NCI-H2081 treated with DMSO at 0.1 percent for 48 hours (cell line): ENCODE measurements at places on chromosomes 4 and X.

DNA sequence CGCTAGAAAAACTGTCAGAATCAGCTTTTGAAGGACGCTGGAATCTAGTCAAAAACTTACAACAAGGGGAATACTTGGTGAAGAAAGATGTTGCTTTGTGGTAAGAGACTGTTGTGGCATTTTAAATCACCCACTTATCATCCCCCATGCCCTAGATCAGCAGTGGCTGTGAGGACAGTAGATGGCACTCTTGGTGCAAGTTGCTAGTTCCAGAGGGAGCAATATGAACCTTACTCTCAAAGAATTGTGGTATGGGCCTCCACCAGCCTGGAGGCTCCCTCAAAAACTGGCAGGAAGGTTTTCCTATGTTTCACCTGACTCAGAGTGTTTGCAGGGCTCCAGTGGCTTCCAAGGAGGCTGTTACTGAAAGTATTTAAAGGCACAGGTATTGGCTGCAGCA is 37.7 kb upstream of the SLC16A2 start:
- DNase-seq: no peak

DNA sequence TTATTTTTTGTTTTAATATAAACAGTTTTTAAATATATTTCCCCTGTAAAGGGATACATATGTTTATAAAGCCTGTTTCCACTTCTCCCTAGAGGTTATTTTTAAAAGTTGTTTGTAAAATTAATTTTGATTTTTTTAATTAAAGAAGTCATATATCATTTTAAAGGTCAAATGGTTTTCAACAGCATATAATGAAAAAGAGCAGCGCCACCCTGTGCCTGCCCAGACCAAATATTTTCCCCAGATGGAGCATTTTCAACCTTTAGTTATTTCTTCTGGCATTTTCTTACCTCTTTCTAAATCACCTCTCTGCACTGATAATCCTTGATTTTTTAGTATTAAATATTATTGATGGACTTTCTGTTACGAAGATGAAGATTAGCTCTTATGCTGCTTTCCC is 21.0 kb downstream of the MSX1 start:
- no peak for DNase-seq

DNA sequence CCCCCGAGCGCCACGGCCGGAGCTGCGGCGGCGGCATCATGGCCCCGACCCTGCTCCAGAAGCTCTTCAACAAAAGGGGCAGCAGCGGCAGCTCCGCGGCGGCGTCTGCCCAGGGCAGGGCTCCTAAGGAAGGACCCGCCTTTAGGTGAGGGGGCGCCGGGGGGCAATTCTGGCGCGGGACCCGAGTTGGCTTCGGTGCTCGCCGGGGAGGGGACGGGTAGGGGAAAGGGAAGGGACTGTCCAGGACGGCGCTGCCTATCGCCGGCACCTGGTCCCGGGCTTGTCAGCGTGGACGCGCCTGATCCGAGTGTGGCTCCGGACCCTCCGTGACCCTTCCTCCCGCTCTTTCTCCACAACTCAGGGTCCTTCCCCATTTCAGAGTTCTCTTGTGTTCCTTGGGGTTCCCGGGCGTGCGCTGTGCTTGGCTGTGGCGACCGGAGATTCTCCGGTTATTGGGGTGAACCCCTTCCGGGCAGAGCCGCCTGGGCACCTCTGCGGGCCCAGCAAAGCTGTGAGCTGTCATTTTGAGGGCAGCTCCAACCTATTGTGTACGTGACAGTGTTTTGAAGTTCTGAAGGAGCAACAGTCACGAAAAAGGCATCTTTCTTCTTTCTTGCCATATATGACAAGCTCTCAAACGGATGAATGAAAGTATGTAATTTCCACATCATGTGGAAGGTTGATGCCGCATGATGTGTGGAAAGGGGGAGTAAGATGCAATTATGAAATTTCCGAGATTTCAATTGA is 522 bp downstream of the FNIP2 start:
- DNase-seq: no peak

GRCh38 chr4:104826171-104826570 is 320.5 kb upstream of the TET2 start:
- no peak for DNase-seq

GRCh38 chr4:89837385-89837992 is 528 bp upstream of the SNCA start:
- DNase-seq: no peak

GRCh38 chrX:37454537-37455285 is 105.5 kb downstream of the PRRG1 start:
- DNase-seq: no peak

DNA sequence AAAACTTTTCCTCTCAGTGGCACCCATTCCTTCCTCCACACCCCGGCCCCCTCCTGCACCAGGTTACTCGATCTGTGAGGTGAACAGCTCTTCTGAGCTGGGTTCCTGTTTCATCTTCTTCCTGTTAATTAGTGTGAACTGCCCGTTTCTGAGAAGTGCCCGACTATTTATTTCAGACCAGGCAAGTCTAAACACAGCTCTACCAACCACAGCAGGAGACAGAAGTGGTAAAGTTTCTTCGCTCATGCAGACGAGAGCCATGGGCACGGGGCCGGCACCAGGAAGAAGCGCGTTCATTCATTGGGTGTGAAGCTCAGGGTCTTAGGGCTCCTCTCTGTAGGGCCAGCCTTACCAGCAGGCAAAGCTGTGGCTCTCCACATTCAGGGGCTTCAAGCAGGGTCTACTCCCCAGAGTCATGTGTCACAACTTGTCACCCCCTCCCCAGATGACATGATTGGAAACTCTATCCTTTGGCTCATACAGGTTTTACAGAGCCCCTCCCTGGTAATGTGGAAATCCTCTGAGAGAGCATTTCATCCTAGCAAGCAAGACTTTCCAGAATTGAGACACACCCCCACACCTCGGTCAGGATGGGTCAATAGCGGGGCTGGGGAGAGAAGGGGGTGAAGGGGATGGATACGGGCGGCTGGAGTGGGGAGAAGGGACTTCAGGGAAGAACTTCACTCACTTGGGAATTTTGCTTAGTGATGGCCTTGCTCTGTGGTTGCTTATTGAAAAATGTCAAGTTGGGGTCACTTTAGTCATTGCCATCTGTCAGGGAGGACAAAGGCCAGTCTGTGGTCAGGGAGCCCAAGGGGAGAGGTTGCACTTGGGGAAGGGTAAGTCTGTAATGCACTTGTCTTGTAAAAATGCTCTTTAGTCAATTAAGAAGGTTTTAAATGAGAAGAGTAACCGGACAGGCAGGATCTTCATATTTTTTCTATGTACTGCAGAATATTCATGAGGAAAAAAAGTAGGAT is 121.6 kb upstream of the TRIM2 start:
- no peak for DNase-seq

- no peak for DNase-seq
These were observed 283.8 kb downstream of the CRLF2 start for GRCh38 chrX:928606-929005.

GRCh38 chrX:39859991-39860861 is 237.5 kb downstream of the BCOR start:
- no peak for DNase-seq

- DNase-seq: no peak
These were observed 82.7 kb downstream of the MBNL3 start for GRCh38 chrX:132406106-132406505.

DNA sequence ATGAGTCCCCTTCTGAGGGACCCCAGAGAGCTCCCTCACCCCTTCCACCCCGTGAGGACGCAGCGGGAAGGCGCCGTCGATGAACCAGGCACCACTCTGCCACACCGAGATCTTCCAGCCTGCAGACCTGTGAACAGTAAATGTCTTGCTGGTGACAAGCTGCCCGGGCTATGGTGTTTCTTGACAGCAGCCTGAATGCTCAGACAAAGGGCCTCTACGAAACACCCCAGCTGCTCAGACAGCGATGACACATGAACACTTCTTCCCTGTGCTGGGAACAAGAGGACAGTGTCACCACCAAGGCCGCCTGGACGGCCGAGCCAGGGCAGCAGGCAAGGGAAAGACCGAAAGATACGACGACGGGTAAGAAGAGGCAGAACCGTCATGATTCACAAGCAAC is 30.6 kb upstream of the GTPBP6 start:
- no peak for DNase-seq

GRCh38 chr4:173273941-173274340 is 60.2 kb downstream of the HMGB2 start:
- DNase-seq: no peak

DNA sequence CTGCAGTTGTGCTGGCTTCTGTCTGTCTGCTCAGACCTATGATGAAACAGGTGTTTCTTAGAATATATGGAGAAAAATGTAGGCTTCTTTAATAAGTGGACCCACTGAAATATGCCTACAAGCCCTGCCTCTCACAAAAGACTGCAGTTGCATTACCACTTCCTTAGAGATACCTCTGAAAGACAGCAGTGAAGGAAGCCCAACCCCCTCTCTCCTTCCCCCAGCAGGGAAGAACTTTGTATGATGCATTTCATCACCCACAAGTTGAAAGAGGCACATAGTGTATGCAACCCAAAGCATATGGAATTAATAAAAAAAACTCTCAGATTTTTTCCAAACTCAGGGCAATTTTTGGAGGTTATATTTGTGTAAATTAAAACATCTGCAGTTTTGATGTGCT is 916.7 kb downstream of the TECRL start:
- no peak for DNase-seq

- no peak for DNase-seq
These were observed 25.6 kb upstream of the ABCB7 start for GRCh38 chrX:75181721-75182120.

DNA sequence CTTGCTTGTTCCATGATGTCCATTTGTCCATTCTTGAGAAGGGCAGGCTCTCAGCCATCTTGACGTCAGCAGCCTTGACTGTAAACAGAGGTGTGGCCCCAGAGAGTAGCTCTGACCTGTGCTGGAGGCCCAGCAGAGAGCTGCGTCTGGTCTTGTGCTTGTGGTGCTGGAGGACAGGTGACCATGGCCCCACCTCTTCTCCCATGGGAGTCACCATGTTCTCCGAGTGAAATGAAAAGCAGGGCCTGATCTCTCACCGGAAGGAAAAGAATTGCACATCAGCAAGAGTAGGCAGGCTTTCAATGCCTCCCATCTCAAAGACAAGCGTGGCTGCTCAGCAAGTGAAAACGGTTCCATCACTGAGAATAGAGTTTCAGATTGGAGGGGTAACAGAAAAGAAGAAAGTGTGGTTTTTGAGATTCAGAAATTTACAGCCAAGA is 11.5 kb downstream of the PARM1 start:
- DNase-seq: no peak

GRCh38 chr4:150572704-150573504 is 9.0 kb upstream of the MAB21L2 start:
- no peak for DNase-seq

GRCh38 chrX:150856101-150856500 is 42.4 kb downstream of the CD99L2 start:
- no peak for DNase-seq

DNA sequence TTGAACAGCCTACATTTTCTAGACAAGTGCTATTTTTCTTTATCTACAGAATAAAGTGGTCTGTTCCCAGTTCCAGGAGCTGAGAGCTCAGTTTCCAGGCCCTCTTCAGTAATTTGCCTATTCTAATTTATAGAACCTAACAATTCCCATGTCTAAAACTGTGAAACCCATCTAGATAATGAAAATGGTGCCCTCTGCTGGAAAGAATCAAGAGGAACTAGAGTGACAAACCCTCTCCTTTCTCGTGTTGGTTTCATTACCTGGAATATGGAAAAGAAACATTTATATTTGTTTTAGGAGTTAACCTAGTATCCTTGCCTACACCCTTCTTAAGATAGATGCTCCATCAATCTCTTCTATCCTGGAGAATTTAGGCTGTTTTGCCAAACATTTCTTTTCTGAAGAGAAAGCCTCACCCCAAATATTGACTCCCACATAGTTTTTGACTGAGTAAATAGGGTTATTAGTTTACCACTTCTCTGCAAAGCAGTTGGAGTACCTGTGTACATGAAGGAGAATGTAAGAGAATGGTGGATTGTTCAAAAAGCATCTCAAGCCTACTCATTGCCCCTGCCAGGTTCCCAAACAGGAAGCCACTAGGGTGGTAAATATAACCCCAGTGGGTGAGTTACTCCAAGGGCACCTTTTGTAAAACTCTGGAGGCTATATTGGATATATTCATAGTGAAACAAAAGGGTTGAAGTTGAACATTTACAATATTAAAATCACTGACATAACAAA is 121.6 kb downstream of the RASL11B start:
- no peak for DNase-seq

DNA sequence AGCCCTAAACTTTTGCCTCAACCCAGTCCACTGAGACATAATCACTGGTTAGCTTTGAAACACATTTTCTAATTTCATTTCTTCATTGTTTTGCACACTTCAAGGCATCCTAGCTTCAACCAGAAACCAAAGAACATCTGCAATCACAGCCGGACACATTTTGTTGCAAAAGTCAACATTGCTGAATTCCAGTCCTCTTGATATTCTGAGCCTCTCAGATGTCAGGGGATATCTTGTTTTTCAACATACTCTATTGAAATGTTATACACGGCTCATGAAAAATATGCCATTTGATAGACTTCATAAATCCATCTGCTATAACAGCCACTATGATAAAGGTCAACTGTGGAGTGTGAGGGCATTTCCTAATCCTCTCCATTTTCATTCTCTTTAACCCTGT is 241.6 kb upstream of the PUDP start:
- no peak for DNase-seq

DNA sequence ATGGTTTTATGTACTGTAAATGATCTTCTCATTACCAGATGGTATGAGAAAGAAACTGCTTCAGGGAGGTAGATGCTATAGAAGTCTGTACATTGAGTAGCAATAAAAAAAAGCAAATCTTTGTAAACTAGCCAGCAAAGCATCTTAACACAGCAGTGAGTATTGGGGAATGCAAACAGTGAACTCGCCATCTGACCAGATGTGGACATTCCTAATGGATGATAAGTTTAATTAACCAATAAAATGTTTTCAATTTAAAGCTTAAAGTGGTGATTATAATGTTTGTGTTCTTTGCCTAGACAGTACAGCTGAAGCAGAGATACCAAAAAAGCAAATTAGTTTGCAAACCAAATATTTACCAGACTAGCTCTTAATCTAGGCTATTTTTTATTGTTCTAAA is 1144.2 kb downstream of the FAT4 start:
- DNase-seq: no peak

GRCh38 chr4:17068891-17069290 is 170.4 kb upstream of the LDB2 start:
- DNase-seq: no peak

- DNase-seq: no peak
These were observed 337.4 kb upstream of the SFRP2 start for GRCh38 chr4:154126276-154126675.

GRCh38 chrX:65757943-65758342 is 90.5 kb downstream of the MSN start:
- DNase-seq: no peak

GRCh38 chrX:131843987-131844386 is 179.1 kb upstream of the STK26 start:
- no peak for DNase-seq

DNA sequence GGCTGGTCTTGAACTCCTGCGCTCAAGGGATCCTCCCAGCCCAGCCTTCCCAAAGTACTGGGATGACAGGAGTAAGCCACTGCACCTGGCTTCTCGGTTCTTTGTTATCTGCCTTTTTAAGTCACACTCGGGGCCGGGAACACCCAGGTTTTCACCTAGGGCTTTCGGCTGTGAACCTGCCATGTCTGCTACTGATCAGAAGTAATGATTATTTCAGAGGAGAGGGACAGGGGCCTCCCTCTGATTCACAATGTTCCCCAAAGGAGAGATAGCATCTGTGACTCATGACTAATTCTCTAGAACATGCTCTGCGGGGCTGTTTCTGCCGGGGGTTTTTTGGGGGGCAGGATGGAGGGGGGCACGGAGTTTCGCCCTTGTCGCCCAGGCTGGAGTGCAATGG is 26.9 kb downstream of the CRLF2 start:
- no peak for DNase-seq

GRCh38 chrX:7158468-7158990 is 10.6 kb upstream of the PUDP start:
- DNase-seq: no peak

- DNase-seq: no peak
These were observed 490 bp downstream of the RWDD4 start for GRCh38 chr4:183658362-183659028.
